ENCODE measurements at places on chromosomes 16 and 17.

GRCh38 chr16:75238132-75238852 lies 13.1 kb downstream of the BCAR1 start:
- peak; percentile 82 for DNase-seq

GRCh38 chr16:14286368-14287230 lies 215.5 kb downstream of the MRTFB start:
- DNase-seq, result no peak

GRCh38 chr17:2789700-2790099 lies 6.5 kb upstream of the RAP1GAP2 start:
- DNase-seq, result no peak

DNA sequence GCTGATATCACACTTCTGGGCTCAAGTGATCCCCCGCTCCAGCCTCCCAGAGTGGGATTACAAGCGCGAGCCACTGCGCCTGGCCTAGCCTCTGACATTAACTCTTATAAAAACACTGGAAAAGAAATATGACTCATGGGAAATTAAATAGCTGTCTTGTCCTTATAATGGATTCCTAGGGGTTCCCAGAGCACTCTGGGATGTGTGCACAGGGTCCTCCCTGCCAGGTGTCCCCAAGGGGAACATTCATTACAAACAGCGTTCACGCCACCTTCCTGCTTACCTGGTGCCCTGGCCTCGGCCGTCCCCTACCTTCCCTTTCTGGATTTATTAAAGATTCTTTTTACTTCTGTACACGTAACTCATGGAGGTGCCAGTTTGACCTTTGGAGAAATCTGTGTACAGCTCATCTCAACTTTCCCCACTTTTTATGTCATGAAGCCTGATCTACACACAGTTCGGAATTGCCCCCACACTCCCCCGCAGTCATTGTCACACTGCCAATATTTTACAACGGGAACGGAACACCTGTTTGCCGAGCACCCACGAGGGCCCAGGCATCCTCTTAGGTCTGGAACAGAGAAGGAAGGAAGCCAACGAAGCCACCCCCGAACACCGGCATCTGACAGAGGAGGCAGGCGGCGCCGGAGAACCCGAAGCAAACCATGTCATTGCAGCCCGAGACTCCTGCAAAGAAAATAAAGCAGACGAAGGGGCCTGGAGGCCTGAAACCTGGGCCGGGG lies 39.7 kb upstream of the MEAK7 start:
- DNase-seq, result no peak

DNA sequence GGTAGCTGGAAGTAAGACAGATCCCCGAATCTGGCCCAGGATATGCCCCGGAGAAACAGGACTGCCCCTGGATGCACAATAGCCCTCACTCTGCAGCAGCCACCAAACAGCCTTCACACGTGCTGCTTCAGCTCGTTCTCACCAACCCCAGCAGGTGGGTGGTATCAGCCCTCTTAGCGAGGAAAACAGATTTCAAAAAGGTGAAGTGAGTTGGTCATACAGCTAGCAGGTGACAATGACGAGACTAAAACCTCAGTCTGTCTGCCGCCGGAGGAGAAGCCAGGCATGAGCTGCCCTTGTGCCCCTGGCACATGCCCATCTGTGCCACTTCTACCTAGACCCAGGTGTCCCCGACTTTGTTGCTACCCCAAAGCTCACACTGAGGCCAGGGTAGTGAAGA lies 92.4 kb downstream of the YPEL2 start:
- no peak for DNase-seq

- DNase-seq, result peak; percentile 35
These were observed 2.6 kb downstream of the ARHGAP17 start for GRCh38 chr16:25012525-25012991.

GRCh38 chr17:59492091-59492451 lies 73.3 kb upstream of the DHX40 start:
- no peak for DNase-seq

DNA sequence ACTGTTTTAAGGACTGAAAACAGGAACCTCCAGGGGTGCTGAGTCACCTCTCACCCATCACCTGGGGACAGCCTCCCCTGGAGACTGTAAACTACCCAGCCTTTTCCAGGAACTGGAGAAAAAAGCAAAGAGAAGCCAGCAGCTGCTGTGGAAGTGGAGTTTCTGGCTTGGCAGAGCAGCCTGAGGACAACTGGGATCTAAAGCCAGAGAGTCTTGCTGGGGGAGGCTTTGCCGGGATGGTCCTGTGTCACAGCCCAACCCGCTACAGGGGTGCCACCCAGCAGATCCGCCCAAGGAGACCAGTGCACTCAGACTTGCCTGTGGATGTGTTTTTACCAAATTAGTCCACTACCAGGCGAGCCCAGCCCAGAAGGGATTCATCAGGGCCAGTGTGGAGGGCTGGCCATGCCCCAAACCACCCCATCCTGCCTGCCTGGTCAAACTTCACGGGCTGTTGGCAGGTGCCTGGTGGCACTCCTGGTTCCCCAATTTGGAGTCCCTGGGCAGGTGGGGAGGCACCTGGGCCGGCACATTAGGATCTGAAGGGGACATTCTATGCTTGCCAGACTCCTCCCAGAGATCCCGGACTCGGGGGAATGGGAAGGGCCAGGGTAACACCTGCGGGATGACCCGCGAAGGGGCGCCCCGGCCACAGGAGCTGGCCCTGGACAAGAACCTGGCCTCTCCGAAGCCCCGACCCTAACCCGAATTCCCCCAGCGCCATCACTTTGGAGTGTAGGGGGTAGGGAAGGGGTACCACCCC lies 771 bp downstream of the MSRB1 start:
- no peak for DNase-seq

GRCh38 chr16:566475-567372 lies at the start of gene NHLRC4:
Gene NHLRC4 (plus strand): TSS chr16:567005. CDS start chr16:568048, 1,043 bp downstream.
- peak; percentile 86 for DNase-seq

DNA sequence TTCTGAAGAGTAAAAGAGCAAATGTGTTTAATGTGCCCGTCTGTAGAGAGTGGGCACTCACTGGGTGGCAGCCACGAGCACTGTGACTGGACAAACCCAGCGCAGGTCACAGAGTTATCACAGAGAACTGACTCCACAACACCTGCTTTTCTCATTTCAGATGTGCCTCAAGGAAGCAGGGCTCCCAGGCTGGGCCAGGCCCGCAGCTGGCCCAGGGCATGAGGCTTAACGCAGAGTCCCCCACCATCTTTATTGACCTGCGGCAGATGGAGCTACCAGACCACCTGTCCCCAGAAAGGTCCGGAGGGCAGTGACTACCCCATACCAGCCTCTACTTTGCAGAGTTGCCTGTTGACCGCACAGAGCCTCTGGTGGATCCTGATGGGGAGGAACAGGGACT lies 11.9 kb downstream of the DNAAF8 start:
- no peak for DNase-seq

DNA sequence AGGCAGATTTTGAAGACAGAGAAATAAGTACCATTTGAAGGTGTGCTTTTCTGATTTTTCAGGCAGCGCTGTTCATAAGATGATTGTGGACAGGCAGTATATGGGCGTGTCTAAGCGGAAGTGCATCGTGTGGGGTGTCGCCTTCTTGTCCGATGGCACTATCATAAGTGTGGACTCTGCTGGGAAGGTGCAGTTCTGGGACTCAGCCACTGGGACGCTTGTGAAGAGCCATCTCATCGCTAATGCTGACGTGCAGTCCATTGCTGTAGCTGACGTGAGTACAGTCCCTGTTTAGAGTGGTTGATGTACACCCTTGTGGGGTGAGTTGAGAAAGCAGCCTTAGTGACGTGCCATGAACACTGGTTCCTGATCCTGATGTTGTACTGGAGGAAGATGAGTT lies 10.7 kb downstream of the UTP4 start:
- DNase-seq, result no peak

DNA sequence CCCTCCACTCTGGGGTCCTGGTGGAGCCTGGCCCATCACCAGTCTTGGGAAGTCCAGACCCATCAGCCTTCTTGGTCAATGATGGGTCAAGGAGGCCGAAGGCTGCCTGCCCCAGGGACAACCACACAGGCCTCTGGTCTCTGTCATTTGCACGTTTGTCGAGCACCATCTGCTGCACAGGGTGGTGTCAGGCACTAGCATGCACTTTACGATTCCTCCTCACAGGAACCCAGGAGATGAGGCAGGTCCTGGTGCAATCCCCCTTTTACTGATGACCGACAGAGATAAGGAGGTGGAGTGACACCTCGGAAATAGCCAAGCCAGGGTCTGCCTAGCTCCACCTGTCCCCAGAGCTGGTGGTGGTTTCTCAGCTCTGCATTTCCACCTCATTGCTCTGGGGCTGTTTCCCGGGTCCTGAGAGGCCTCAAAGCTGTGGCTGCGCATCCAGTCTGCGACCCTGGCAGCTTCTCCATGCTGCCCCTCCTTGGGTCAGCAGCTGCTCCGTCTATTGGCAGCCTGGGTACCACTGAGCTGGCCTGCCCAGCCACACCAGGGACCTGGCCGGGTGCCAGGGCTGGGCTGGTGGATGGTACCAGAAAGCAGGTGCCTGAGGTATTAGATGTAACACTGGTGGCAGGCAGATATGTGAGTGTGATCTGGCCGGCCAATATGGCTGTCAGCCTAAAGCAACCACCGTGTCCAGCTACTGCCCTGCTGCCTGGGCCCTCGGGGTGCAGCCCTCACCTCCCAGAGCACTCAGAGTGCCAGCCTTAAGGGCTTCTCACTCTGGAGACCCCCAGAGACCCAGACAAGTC lies 10.0 kb downstream of the MMP15 start:
- no peak for DNase-seq

DNA sequence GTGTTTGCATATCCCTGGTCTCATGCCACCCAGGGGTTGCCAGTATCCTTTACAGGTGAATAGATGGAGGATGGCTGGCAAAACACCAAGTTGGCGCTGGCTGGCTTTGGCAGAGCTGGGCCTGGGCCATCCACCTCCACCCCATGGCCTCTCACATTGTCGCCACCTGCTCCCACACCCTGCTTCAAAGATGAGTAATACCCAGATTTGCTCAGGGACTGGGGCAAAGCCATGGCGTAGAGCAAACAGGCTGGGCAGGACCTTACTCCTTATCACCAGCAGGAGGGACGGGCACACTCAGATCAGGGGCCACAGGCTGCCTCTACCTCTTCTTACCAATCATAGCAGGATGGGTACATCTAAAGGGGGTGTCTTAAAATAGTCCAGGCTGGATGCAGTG lies 24.3 kb downstream of the PLA2G10 start:
- DNase-seq, result no peak

DNA sequence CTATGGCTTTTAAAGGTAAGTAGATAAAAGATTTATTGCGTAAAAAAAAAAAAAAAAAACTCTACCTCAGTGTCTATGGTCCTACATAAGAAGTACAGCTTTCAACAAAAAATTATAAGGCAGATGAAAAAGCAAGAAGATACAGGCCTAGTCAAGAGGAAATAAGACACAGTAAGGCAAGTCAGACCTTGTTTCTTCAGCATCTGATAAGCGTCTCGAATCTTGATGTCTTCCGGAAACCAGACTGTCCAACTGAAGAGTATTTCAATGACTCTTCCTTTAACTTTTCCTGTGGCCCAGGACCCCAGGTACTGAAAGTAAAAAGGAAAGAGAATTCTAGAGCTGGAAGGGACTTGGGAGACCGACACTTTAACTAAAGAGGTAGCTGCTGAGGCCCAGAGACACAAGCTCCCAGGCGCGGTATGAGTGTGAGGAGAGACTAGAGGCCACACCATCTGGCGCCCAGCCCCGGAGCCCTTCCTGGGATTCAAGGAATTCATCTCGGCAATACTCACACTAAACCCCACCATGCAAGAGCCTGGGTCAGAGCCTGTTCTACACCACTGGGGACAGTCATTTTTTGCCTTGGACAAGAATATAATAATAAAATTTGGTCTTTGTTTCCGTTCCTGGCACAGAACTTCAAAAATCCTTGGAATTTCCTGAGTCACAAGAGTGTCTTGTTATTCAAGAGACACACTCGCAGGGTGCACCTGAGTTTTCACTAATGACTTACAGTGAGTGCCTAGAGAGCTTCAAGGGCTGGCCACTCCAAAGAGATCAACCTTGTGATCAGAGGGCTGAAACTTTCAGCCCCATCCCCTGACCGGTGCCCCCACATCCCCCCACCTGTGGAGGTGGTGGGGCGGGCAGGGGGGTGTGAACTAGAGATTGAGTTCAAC lies 18.6 kb downstream of the GGA2 start:
- DNase-seq, result no peak

GRCh38 chr16:54927125-54928015 lies 3.3 kb upstream of the IRX5 start:
- DNase-seq, result no peak

GRCh38 chr16:82957212-82957611 lies 330.4 kb downstream of the CDH13 start:
- DNase-seq, result no peak

- DNase-seq, result no peak
These were observed 94.6 kb downstream of the EMP2 start for GRCh38 chr16:10485698-10486382.

GRCh38 chr16:87956098-87956364 lies 4.8 kb downstream of the BANP start:
- DNase-seq, result no peak

- DNase-seq, result peak; percentile 68
These were observed 680 bp downstream of the SKA2 start for GRCh38 chr17:59154292-59154720.

DNA sequence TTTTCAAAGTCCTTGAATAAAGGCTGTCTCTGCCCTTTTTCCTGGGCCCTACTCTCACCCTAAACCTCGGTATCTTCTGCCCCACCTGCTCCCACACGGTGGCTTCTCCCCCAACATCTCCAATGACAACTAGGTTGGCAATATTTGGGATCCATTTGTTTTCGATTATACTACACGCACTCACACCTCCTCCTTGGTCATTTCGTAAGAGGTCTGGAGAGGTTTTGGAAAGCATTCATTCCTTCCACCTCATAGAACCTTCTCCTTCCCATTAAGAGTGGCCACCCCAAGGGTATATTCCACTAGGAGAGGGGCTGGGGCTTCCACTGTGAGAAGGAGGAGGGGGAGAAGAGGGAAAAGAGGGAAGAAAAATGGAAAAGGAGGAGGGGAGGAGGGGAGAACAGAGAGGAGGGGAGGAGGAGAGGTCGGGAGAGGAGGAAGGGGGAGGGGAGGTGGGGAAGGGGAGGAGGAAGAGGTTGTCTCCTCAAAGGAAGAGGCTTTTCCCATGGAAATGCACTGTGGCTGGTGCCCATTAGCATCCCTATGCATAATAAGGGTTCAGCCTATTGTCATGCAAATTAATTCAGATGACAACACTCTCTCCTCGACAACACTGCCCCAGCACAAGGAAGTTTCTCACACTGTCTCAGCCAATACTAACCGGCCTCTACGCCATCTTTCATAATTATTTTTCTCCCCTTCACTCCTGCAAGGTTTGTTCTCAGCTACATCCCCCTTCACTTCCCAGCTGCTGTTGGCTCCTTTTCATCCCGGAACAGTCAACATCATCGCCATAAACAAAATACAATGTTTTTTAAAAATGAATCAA lies 30.0 kb downstream of the SOX9 start:
- no peak for DNase-seq

DNA sequence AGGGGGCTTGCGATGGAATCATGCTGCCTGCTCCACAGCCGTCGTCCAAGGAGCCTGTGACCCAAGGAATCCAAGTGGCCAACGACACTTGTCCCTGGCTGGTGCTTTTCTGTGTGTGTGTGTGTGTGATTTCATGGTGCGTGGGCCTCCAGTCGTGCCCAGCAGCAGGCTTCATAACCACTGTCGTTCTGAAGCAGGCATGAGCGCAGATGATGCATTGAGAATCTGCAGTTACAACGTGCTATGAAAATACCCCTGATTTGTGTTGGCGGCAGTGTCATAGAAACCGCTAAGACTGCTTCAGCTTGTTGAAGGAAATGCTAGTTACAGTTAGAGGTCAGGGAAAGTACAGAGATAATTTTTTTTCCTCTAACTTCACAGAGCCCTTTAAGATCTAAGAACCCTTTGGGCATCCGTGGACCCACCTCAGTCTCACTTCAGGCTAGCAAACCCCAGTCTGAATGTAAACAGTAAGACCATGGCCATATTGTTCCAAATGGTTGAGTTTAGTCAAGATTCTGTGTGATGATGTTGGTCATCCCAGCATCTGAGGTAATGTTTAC lies 15.6 kb downstream of the C16orf90 start:
- no peak for DNase-seq
